AG09309 (cell line): ENCODE measurements at places on chromosomes 6 and 20.

DNA sequence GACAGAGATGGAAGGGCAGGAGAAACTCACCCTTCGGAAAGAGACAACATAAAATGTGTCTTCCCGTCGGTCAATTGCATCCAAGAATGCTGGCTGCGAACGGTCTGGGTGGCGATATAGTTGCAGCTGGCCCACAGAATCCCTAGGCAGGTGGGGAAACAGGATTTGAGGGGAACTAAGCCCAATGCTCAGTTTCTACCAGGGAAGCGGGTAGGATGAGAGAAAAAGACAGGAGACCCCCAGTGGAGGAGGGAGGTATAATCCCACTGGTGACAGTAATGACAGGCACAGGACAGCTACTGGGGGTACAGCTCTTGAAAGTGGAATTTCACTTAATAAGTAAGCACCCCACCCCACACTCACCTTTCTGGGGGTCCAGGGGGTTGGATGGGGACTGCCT is 7.5 kb upstream of the TNXB start:
- DNase-seq: no peak

DNA sequence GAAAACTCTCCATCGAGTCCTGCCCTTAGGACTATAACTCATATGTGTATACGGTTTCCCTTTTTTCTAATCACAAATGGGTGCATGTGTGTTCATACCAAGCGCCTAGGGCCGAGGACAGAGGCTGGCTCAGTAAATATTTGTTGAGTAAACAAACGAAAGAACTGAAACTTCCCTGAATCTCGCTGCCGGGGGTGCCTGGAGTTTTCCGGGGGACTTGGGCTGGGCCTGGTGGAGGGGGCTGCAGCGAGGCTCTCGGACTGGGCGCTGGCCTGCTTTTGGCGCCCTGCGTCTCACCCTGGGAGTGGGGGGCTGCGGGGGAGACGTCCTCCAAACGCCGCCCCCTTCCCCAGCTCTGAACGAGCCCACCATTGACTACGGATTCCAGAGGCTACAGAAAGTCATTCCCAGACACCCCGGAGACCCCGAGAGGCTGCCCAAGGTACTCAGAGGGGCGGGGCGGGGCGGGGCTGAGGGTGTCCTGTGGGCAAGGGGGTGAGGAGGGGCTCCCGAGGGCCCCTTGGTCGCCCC is 49.0 kb downstream of the CPXM1 start:
- DNase-seq: no peak

- no peak for DNase-seq
Measured at GRCh38 chr20:381581-382290, 1.2 kb downstream of the TRIB3 start.

- DNase-seq: no peak
Measured at GRCh38 chr6:26194816-26195375, 107.7 kb downstream of the HFE start.

- DNase-seq: no peak
Measured at GRCh38 chr6:10534419-10534762, 13.2 kb downstream of the GCNT2 start.

DNA sequence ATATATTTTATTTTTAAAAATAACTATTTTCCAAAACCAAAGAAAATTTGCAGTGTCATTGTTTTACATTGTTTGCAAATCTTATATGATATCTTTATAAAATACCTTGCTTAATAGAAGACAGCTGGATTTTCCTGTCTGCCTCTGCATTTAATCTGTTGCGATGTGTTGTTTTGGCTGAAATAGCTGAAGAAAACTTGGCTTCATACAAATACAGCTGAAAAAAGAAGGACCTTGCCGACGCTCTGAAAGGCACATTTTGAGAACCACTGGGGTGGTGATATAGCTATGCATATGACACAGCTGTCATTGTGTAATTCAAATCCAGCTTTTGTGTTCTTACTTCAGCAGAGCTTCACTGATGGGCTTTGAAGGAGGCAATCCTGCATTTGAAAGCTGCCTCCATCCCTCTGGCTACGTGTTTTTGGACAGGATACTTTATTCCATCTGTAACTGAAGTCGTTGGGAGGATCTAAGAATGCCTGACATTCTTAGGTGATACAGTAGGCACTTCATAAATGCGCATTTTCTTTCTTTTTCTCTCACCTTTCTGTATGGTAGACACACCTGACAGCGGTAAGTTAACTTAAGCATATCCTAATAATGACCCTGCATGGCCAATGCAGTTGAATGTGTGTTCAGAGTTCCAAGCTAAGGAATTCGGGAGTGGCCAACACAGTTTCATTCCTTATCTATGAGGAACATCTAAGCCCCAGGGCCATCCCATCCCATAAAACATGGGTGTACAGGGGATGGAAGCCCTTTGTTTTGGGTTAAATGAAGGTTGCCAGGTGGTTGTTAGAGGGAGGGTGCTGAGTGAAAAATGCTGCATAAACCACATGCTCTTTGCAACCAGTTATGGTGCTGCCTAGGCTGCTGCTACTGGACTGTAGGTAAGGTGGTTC is 213.0 kb downstream of the TFAP2A start:
- DNase-seq: no peak

DNA sequence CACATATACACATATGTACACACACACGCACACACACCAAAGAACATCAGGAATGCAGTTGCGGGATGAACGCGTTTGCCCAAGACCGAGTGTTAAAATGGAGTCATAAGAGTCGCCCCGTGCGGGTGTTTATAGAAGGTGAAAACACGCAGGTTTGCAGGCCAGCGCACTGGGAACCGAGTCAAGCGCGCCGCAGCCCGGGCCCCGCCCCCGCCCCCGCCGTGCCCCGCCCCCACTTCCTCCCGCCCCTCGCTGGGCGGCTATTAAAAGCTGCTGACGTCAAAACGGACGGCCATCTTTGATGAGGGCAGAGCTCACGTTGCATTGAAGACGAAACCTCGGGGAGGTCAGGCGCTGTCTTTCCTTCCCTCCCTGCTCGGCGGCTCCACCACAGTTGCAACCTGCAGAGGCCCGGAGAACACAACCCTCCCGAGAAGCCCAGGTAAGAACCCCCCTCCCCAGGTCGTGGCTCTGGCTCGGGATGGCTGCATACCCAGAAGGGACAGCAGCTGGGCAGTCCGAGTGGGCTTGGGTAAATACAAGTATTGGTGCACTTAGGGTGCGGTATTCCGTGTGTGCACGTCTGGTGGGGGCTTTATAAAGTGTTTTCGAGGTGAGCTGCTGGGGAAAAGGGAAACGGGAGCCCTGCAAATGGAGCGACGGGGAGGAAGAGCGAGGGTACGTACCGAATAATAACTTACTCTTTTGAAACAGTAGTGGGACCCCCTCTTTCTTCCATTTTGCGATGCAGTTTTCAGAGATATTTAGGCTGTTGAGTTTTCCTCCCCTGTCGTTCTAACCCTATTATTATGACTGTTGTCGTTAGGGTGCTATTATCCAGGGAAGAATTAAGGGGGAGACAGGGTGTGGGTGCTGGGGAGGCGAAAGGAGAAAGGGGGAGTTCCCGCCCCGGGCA is at the start of gene SNAP25:
Gene SNAP25, plus strand, starts transcription at position 295 of the 916 bp plus-strand sequence. CDS start 56,662 bp downstream, outside the sequence.
- no peak for DNase-seq

GRCh38 chr6:34810017-34810882 is 18.4 kb downstream of the BLTP3A start:
- no peak for DNase-seq

- DNase-seq: no peak
Measured at GRCh38 chr6:166456395-166457156, 73.8 kb upstream of the MPC1 start.

DNA sequence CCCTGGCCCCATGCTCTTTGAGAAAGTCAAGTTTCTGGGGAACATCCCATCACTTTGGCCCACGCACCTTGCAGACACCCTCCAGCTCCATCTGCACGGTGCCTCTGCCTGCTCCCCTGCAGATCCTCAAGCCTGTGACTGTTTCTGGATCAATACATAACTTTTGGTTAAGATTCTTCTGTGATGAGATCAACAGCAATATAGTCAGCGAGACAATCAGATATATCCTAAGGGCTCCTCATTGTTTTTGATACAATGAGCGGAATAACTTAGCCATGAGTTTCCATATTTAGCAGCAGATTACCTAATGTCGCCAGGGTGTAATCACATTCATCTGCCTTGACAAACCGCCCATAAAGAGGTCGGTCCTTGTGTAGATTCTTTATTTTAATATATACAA is 109.3 kb upstream of the MTHFD1L start:
- no peak for DNase-seq

GRCh38 chr6:133504761-133505160 is 263.6 kb downstream of the EYA4 start:
- no peak for DNase-seq

GRCh38 chr20:48148916-48149672 is 363.8 kb upstream of the SULF2 start:
- DNase-seq: no peak

- DNase-seq: no peak
Measured at GRCh38 chr6:107458672-107459282, 587 bp downstream of the PDSS2 start.

GRCh38 chr6:83868639-83869038 is 9.2 kb downstream of the CYB5R4 start:
- DNase-seq: peak; percentile 81

DNA sequence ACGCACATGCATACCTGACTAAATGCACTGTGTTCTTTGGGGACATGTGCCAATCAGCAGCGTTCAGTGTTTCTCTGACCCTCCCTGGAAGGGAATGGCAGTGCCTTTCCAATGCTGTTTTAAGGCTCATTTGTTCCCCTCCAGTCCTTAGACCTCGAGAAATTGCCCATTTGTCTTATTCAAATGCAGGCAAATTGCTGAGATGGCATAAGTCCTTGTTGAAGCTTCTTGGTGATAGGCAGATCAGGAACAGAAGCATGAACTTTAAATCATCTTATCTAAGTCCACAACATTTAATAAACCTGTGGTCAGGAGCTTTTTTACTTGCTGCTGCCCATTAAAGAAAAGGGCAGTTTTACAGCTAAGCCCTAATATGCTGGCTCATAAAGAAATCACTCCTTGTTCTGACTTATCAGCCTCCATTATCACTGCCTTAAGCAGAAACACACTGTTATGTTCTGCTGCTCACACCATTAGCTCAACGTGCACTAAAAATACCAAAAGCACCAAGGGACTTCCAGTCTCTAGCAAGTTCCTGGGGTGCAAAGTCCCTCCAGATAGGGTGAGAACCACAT is 112.9 kb upstream of the LRFN2 start:
- DNase-seq: no peak

DNA sequence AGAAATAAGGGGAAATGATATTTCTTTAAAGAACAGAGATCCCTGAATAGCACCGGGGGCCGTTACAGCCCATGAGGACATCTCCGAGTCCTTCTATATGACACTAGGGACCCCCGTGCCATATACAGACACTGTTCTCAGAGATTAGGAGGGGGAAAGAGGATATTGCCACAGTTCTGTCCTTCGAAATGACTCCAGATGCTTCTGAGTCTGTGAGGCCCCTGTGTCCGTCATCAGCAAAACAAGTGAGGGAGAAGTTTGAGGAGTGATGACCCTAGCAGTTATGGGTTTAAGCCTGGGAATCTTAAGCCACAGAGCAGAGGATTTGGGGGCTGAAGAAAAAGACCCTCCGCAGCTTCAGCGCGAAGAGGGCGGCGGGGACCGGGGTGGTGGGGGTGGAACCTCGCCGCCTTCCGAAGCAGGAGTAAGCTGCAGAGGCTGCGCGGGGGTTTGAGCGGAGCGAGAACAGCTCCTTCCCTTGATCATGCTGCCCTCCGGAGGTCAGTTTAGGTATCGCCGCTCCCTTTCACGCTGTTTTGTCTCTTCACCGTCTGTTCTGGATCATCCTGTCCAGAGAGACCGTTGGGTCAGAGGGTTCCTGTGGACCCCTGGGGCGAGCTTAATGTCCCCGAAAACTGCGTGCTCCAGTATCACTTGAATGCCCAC is 23.6 kb downstream of the VPS52 start:
- no peak for DNase-seq

GRCh38 chr6:45949256-45949655 is 66.4 kb downstream of the CLIC5 start:
- no peak for DNase-seq

DNA sequence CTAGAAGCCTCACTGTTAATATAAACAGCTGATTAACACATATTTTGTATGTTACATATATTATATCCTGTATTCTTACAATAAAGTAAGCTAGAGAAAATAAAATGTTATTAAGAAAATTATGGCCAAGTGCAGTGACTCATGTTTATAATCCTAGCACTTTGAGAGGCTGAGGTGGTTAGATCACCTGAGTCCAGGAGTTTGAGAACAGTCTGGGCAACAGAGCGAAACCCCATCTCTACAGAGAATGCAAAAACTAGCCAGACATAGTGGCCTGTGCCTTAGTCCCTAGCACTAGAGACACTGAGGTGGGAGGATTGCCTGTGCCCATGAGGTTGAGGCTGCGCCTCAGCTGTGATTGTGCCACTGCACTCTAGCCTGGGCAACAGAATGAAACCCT is 81.9 kb downstream of the NCOA3 start:
- DNase-seq: no peak

GRCh38 chr6:6315660-6316059 is 4.8 kb downstream of the F13A1 start:
- DNase-seq: no peak

DNA sequence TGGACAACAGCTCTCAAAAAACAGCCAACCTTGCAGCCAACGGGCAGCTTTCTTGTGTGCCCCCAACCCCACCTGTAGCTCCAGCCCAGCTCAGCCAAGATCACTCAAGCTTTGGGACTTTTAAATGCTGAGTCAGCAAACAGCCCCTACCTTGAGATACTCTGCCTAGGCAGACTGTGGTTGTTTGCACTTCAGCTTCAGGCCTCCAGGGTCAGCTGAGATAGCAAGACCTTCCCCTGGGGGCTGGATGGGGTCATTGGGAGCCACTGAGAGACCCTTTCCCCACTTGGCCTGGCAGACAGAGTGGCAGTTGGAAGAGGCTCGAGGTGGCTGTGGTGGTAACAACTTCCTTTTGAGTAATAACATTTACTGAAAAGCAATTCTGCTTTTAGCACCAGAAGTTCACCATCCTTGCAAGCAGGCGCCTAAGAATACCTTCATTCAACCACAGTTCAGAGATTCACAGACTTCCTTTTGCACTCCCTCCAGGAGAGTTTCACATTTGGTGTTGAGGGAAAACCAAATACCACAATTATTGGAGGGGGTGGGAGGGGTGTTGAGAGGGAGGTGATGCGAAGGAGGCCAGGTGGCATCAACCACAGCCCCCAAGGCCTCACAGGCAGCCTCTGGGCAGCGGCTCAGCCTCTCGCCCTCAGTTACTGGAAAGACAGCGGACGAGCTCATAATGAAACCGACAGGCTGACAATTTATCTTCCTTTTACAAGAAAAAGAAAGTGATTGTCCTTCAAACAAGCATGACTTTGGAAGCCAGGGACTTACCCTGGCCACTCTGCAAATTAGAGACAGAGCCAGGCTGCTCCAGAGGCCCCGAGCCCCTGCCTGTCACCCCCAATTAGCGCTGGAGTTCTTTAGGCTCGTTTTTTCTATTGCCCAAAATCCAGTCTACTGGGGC is 148.1 kb downstream of the CEBPB start:
- DNase-seq: no peak

DNA sequence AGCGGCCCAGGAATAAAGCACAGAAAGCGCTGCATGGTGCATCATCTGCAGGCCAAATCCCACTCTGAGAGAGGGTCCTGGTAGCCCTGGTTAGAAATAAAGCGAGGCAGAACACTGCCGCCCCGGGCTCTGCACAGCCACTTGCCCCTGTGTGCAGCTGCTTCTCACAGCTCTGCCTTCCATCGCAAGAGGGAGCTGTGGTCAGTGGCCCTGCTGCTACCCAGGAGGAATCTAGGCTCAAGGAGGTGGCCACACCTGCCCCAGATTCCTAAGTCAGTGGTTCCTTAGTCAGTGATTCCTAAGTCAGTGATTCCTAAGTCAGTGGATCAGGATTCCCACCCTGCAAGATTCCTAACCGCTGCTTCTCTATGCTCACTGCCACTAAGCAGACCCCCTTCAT is 8.8 kb downstream of the CDH4 start:
- no peak for DNase-seq
